ENCODE measurements at places on chromosomes 6 and 20. TPM values are rescaled to one million over a fixed set of nuclear protein-coding genes. Genes with fewer than 3 reads are reported as not detected.

- no peak for DNase-seq
Observed at GRCh38 chr6:44561832-44562665, 174.5 kb downstream of the CDC5L start.

GRCh38 chr6:165308926-165309731, at the start of gene C6orf118:
Gene C6orf118, minus strand, starts transcription at chr6:165309605. Its CDS starts 19 bp downstream, at chr6:165309586.
- DNase-seq, result peak; percentile 77

DNA sequence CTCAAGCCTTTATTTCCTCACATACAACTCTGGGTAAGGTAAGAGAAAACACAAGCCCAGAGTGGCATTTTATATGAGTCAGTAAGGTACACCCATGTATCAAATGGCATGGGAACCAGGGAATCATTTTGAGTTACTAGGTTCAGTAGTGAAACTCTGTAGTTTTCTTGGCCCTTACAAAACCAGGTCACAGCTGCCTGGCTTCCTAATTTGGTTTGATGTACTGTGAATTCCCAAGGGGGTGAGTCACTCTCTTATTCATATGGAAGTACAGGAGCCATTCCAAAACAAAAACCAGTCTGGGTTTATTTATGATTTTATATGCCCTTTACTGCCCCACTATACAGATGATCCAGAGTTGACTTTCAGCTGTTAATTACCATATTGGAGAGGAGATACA, 70.7 kb downstream of the PDE7B start:
- DNase-seq, result peak; percentile 16

DNA sequence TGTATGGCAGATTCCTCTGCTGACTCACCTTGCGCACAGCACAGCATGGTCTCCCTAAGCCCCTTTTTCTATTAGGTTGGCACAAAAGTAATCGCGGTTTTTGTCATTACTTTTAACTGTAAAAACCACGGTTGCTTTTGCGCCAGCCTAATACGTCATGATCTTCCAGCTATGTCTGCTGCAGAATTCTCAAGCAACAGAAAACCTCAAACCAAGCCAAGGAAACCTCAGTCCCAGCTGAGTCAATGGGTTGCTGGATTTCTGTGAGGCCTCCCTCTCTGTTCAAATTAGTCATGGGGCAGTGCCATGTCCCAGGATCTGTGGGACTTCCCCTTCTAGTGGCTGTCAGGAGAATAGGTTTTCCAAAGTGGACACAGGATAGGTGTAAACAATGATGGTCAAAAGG, 15.7 kb upstream of the ENPP1 start:
- DNase-seq, result no peak

DNA sequence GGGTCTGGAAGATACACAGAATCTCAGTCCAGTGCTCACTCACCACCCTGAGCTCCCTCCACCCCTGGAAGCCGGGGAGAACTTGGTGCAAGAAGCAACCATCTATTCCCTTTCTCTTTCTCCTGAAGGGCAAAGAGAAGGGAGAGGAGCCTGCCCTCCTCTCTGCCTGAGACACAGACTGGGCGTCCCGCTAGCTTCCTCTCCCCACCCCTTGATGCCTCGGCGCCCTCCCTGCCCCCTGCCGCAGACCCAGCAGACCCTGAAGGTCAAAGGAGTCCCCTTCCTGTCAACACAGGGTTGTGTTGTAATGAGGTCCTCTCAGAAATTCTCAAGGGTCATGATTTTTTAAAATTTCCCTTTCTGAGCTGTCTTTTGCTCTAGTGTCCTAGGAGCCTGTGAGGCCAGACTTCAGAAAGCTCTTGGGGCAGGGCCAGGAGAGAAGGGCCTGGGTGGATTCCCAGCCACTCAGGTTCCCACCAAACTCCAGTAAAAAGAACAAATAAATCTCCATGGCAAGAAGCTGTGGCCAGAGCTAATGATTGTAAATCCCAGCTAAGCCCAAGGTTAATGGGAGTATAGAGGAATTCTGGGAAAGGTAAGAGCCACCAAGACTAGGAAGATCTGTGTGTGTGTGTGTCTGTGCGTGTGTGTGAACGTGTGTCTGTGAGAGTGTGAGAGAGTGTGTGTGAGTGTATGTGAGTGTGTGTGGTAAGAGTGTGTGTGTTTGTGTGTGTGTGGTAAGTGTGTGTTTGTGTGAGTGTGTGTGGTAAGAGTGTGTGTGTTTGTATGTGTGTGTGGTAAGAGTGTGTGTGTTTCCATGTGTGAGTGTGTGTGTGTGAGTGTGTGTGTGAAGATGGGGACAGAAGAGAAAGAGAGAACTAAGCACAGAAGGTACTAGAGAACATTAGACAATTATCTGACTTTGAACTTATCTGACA, 1.1 kb upstream of the JPH2 start:
- DNase-seq, result peak; percentile 17

- DNase-seq, result no peak
Observed at GRCh38 chr6:64041373-64041772, 405.8 kb downstream of the PHF3 start.

- no peak for DNase-seq
Observed at GRCh38 chr6:13287104-13287503, 41.2 kb downstream of the TBC1D7 start.

GRCh38 chr6:33837971-33838665, 34.3 kb upstream of the MLN start:
- DNase-seq, result no peak

- peak; percentile 29 for DNase-seq
Observed at GRCh38 chr6:158066136-158066781, 84.6 kb downstream of the SYNJ2 start.

UBE2C gene
- total RNA-seq, result 7.1 TPM
